ENCODE measurements at places on chromosomes 3 and 15.

DNA sequence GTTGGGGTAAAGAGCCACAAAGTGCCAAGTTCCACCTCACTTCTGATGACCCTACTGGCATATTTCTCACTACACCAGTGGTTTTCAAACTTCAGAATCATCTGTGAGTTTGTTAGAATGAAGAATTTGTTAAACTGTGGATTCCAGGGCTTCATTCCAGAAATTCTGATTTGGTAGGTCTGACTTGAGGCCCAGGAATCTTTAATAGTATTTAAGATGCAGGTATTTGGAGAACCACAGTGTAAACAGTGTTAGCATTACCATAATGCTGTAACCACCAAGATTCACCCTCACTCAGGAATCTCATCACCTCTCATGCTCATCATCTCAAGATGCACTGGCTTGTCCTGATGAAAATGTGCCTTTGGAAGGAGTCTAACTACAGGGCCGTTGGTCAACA lies 6.0 kb downstream of the KCNMB3 start:
- DNase-seq = no peak

GRCh38 chr3:19881036-19881435 lies 53.0 kb downstream of the EFHB start:
- DNase-seq = no peak

DNA sequence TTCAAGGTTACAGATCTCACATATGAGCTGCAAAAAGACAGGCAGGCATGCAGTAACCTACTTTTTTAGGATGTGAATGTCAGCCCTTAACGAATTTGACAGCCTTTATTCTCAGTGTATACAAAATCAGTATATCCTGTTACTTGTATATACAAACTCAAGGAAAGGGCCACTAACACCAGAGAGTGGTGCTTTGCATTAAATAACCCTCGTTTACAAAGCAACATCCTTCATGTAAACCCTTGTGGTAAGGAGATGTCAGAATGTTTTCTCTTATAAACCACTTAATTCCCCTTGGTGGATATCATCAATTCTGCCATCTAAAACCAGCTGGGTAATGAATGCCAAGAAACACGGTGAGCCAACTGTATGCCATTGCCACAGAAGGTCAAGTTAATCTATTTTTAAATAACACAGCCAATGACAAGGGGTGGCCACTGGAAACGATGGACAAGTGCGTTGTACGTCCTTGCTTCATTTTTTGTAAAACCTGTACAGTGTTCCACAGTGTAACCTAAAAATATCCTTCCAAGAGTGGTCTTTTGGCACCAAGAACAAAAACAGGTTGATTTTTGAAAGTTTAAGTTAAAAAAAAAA lies 7.5 kb downstream of the MAGI1 start:
- no peak for DNase-seq

DNA sequence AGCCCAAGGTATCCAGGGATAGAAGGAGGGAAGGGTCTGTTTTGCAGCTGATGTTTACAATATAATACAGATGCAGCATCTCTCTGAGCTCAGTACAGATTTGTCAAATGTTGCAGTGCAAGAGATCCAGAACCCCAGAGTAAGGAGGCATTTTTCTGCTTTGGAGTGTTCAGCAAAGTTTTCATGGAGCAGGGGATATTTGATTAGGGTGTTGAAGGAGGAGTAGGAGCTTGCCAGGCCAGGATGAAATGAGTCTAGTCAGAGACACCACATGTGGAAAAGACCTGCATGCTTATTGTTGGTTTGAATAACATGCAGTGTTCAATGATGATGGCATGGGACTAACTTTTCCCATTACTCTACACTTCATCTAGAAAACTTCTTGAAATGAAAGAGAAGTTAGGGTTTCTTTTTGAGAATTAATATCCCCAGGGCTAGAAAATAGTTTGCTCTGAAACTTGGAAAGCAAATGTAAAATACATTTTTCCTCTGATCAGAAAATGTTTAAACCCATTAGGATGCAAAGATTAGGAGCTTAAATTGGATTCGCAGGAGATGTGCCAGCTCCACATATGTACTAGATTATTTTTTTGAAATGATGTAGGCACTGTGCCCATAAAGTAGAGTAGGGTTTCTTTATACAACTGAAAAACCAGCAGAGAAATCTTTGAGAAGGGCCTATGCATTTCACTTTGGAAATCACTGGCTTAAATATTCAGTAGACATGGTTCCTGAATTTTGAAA lies 243.8 kb downstream of the CACNA2D3 start:
- peak; percentile 62 for DNase-seq

DNA sequence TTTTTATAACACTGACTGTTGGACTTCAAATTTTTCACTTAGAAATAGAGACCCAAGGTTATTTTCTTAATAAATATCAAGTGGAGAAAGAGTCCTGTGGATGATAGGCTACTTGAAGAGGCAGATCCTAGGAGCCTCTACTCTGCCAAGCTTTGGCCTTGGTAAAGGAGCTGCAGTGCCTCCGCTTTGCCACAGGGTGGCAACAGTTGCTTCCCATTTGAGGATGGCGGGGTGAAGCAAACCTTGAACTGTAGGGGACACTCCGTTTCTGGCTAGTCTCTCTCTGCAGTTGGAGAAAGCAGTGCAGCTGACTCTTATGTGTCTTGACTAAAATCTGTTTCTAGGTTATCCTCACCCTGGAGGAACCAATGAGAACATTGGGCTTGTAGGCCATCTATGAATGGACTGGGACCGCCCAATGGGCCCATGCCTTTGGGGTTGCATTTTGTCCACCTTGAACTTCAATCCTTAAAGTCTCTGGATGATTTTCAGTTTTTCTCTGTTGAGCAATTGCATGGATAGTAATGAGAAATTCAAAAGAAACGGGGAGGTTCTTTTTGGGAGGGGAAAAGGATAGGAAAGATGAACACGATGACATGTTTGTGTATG lies 9.8 kb downstream of the SCG5 start:
- peak; percentile 65 for DNase-seq

GRCh38 chr3:12588039-12589009 lies 31.4 kb downstream of the MKRN2 start:
- no peak for DNase-seq
